ENCODE measurements at places on chromosomes 2 and 18. TPM values are rescaled to one million over a fixed set of nuclear protein-coding genes. Genes with fewer than 3 reads are reported as not detected.

Gene WNT10A
- 27.9 TPM for total RNA-seq

Gene TPO
- total RNA-seq: not detected

Gene GALNT13
- total RNA-seq: 0.32 TPM

Gene ASTL
- 2.7 TPM for total RNA-seq

Gene CERKL
- 0.11 TPM for total RNA-seq

Gene RAMP1
- total RNA-seq: 1.4 TPM

Gene MYO7B
- 1.2 TPM for total RNA-seq

Gene ASPRV1
- 0.65 TPM for total RNA-seq

Gene CTDSP1
- 94.7 TPM for total RNA-seq

Gene TUBA3E
- total RNA-seq: not detected

- H3K27ac ChIP-seq: no peak overlapping the region
- no peak for DNase-seq
- H3K27me3 ChIP-seq: peaks cover 11% of the 10 kb centered on the region
- no peaks in the 10 kb centered on the region for H3K36me3 ChIP-seq
- no peaks in the 10 kb centered on the region for H3K4me1 ChIP-seq
Measured at GRCh38 chr2:88230911-88231310, 60.8 kb downstream of the THNSL2 start.

DNA sequence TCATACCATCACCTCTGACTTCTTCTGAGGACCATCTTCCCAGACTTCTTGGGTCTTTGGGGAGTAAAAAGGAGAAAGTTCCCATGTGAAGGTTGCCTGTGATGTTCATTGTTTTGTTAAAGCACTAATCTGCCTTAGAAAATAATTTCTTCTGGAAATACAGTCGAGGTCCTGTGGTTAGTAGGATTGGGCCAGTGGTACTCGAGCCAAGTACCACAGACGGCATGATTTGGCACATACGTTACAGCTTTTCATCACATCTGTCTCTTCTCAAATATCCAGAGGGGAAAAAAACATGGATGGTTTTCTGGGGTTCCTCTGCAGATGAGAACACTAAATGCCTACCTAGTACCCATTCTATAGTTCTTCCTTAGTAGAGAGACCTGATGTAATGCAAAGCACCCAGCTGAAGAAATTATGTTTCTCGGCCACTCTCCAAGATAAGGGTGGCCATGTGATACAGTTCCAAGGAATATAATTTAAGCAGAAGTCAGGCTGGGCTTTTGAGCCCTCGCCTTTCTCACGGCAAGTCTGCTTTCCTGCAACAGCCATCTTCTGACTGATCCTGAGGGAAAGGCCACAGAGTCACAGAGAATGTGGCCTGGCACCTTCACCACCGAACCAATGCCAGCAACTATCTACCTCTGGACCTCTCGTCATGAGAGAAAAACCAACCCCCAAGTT is 161.0 kb downstream of the RNF152 start:
- DNase-seq: no peak
- H3K27me3 ChIP-seq: peaks cover 4% of the 10 kb centered on the region
- no peak overlapping the region for H3K4me3 ChIP-seq
- no peak overlapping the region for H3K27ac ChIP-seq
- no peaks in the 10 kb centered on the region for H3K36me3 ChIP-seq

GRCh38 chr2:61057562-61057961 is 8.1 kb upstream of the SANBR start:
- peaks cover 6% of the 10 kb centered on the region for H3K36me3 ChIP-seq
- no peak for DNase-seq
- no peak overlapping the region for H3K27ac ChIP-seq
- no peak overlapping the region for H3K4me3 ChIP-seq
- H3K4me1 ChIP-seq: no peaks in the 10 kb centered on the region

- H3K27me3 ChIP-seq: peaks cover 3% of the 10 kb centered on the region
- H3K4me1 ChIP-seq: no peaks in the 10 kb centered on the region
- no peak for DNase-seq
Measured at GRCh38 chr2:222804351-222804750, 56.5 kb upstream of the ACSL3 start.

GRCh38 chr18:79912994-79913831 is 38.2 kb downstream of the SLC66A2 start:
- H3K27me3 ChIP-seq: no peaks in the 10 kb centered on the region
- peak overlapping the region; percentile 88 for H3K27ac ChIP-seq
- no peak overlapping the region for H3K4me3 ChIP-seq
- H3K36me3 ChIP-seq: peaks cover 50% of the 10 kb centered on the region

DNA sequence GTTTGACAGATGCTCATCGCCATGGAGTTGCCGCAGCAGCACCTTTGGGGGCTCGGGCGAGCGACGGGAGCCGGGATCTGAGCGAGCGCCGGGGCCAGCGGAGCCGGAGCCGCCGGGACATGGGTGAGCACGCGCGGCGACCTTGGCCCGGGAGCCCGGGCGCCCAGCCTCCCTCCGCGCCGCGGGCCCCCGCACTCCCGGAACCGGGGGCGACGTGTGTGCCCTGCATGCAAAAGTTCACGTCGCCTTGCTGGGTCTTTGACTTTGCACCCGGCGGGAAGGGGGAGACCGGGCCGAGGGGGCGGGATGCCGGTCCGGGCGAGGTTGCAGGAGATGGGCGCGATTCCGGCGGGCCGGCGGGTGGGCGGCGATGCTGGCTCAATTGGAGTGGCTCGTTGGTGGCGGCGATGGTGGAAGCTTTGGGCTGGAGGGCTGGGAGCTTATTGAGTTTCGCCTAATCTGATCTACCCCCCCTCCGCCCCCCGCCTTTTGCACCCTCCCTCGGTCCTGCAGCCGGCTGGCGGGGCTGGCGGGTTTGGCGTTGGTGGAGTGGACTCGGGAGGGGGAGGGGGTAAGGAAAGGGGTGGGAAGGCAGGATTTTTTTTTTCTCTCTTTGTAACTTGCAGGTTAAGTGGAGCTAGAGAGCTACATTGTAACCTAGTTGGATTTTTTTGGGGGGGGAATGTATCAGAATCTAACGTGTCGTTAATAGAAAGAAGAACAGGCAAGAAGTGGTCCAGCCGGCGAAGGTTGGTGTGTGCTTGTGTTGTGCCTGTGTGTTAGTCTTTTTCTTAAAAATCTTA is at the start of gene SETBP1:
SETBP1 (plus strand) TSS at position 616 of the 803 bp plus-strand sequence. CDS start 20,459 bp downstream, outside the sequence.
- no peak within 1 kb of the TSS for H3K4me3 ChIP-seq
- H3K27me3 ChIP-seq: peaks cover 25% of the 10 kb centered on the region
- H3K36me3 ChIP-seq: no peaks in the 10 kb centered on the region
- no peaks in the 10 kb centered on the region for H3K4me1 ChIP-seq

DNA sequence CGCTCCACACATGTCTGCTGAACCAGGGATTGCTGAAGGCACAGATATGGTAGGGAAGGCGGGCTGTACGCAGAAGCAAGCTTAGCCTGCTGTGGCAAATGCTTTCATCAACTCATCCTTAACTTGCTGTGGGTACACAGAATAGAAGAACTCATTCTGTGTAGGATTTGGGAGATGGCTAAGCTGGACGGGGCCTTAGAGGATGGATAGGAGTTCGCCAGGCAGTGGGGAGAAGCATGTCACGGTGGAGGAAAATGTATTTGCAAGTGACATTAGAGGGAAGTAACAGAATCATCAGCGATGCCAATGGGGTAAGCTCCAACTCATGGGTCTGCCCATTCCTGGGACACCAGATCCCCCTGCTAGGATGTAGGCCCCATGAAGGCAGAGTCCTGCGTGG is 96.7 kb upstream of the SMIM21 start:
- H3K4me1 ChIP-seq: no peaks in the 10 kb centered on the region
- H3K27ac ChIP-seq: no peak overlapping the region
- H3K36me3 ChIP-seq: no peaks in the 10 kb centered on the region
- DNase-seq: no peak
- H3K4me3 ChIP-seq: no peak overlapping the region
- H3K27me3 ChIP-seq: peaks cover 2% of the 10 kb centered on the region

GRCh38 chr2:123769001-123769400 is 256.1 kb upstream of the CNTNAP5 start:
- H3K27ac ChIP-seq: no peak overlapping the region
- H3K36me3 ChIP-seq: no peaks in the 10 kb centered on the region
- no peaks in the 10 kb centered on the region for H3K27me3 ChIP-seq

GRCh38 chr2:102376052-102376591 is 20.5 kb downstream of the IL18R1 start:
- H3K4me3 ChIP-seq: no peak overlapping the region
- peaks cover 24% of the 10 kb centered on the region for H3K4me1 ChIP-seq
- peaks cover 68% of the 10 kb centered on the region for H3K36me3 ChIP-seq
- H3K27me3 ChIP-seq: no peaks in the 10 kb centered on the region
- DNase-seq: no peak

GRCh38 chr18:3486512-3486911 is 36.5 kb downstream of the TGIF1 start:
- no peak for DNase-seq
- no peaks in the 10 kb centered on the region for H3K4me1 ChIP-seq
- no peaks in the 10 kb centered on the region for H3K36me3 ChIP-seq

DNA sequence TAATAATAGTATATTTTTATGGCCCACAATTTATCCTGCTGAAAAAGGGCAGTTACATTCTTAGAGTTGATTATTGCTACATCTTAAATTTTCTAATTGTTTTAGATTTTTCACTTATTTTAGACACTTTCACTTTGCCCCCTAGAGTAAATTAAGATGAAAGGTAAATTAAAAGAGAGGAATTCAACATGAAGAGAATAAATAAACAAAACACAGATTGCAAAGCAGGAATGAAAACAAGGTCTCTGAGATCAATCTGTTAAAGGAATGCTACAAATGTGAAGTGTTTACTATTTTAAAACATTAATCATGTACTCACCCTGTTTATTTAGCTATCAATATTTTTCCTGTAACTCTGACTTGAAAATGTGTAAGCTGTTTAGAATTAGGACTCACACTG is 113.5 kb upstream of the ETAA1 start:
- H3K36me3 ChIP-seq: no peaks in the 10 kb centered on the region
- H3K27ac ChIP-seq: no peak overlapping the region
- no peak overlapping the region for H3K4me3 ChIP-seq
- no peak for DNase-seq
- peaks cover 1% of the 10 kb centered on the region for H3K27me3 ChIP-seq

GRCh38 chr2:15177103-15177502 is 384.0 kb downstream of the NBAS start:
- H3K27me3 ChIP-seq: peaks cover 16% of the 10 kb centered on the region
- H3K27ac ChIP-seq: no peak overlapping the region
- H3K36me3 ChIP-seq: peaks cover 40% of the 10 kb centered on the region
- H3K4me1 ChIP-seq: peaks cover 47% of the 10 kb centered on the region
- peak; percentile 87 for DNase-seq
- no peak overlapping the region for H3K4me3 ChIP-seq

DNA sequence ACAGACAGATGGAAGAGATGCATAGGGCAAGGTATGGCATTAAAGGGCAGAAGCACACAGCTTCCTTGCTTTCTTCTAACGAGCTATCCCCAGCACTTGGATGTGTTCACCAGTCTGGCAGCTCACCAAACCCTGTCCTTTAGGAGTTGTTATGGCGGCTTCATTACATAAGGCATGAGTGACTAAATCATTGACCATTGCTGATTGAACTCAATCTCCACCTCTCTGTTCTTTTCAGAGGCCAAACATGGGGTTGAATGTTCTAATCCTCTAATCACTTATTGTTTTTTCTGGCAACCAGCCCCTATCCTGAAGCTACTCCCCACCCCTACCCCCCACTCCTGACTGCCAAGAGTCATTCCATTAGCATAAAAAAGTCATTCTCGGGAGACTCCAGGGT is 301.8 kb downstream of the XIRP2 start:
- no peak overlapping the region for H3K4me3 ChIP-seq
- H3K27ac ChIP-seq: no peak overlapping the region
- H3K27me3 ChIP-seq: no peaks in the 10 kb centered on the region
- no peak for DNase-seq
- no peaks in the 10 kb centered on the region for H3K36me3 ChIP-seq
- no peaks in the 10 kb centered on the region for H3K4me1 ChIP-seq

DNA sequence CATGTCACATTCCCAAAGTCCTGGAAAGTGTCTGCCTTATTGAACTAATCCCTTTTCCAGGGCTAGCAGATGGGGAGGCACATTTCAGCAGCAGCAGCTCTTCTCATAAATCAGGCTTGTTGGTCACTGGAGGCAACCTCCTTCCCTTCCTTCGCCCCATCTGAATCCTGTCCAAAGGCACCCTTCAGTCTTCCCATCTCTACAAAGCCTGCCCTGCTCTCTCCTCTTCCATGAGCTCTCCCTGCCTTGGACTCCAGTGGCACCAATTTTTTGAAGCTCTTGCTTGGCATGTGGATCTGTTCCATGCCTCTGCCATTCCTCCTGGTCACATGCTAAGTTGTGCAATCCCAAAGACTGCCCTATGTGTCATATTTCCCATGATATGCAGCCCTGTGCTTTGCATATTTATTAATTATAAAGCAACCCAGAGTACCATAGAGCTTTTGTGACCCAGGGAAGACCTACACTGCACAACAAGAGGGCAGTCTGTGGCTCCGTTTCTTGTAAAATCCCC is 70.3 kb downstream of the ANTXR1 start:
- peaks cover 13% of the 10 kb centered on the region for H3K27me3 ChIP-seq
- no peak overlapping the region for H3K4me3 ChIP-seq
- no peak overlapping the region for H3K27ac ChIP-seq
- no peak for DNase-seq
- no peaks in the 10 kb centered on the region for H3K36me3 ChIP-seq
- no peaks in the 10 kb centered on the region for H3K4me1 ChIP-seq

- no peak for DNase-seq
- peaks cover 49% of the 10 kb centered on the region for H3K4me1 ChIP-seq
- no peak overlapping the region for H3K27ac ChIP-seq
Measured at GRCh38 chr2:224032283-224032682, 6.8 kb downstream of the SERPINE2 start.

DNA sequence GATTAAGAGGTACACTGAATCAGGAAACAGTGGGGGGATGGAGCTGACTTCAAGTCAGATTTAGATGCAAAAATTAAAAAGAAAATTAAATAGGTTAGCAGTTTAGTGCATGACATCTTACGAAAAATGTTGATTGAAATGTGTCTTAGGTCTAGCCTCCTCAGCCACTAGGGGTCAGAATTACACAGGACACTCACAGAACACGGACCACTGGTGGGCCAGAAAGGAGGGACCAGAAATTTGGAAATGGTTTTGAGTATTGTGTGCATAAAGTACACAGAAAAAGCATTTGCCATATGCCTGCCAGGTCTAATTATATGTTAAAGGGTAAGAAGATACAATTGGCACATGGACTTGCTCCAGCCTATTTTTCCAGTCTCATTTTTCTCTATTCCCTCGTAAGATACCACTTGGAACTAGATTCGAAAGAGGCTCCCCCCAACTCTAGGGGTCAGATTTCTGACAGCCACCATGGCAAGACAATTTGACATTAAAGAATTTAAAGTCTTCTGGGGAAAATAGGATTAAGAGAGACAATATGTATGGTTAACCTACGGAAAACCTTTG is 550.2 kb upstream of the SETBP1 start:
- H3K36me3 ChIP-seq: no peaks in the 10 kb centered on the region
- no peaks in the 10 kb centered on the region for H3K4me1 ChIP-seq
- H3K27ac ChIP-seq: no peak overlapping the region
- DNase-seq: peak; percentile 11
- no peak overlapping the region for H3K4me3 ChIP-seq

- no peaks in the 10 kb centered on the region for H3K36me3 ChIP-seq
- H3K4me1 ChIP-seq: no peaks in the 10 kb centered on the region
- peaks cover 3% of the 10 kb centered on the region for H3K27me3 ChIP-seq
- no peak overlapping the region for H3K27ac ChIP-seq
- no peak for DNase-seq
- H3K4me3 ChIP-seq: no peak overlapping the region
Measured at GRCh38 chr2:234846599-234847363, 105.0 kb upstream of the SH3BP4 start.

All from activated CD8-positive, alpha-beta T cell treated with anti-CD3 and anti-CD28 coated beads for 36 hours (primary cell).